Activated CD4-positive, alpha-beta T cell treated with anti-CD3 and anti-CD28 coated beads, Interleukin-2, amount 10 ng/mL, durations not matched to agents 24 days and 14 days (primary cell): ENCODE measurements at places on chromosomes 5 and 9.

DNA sequence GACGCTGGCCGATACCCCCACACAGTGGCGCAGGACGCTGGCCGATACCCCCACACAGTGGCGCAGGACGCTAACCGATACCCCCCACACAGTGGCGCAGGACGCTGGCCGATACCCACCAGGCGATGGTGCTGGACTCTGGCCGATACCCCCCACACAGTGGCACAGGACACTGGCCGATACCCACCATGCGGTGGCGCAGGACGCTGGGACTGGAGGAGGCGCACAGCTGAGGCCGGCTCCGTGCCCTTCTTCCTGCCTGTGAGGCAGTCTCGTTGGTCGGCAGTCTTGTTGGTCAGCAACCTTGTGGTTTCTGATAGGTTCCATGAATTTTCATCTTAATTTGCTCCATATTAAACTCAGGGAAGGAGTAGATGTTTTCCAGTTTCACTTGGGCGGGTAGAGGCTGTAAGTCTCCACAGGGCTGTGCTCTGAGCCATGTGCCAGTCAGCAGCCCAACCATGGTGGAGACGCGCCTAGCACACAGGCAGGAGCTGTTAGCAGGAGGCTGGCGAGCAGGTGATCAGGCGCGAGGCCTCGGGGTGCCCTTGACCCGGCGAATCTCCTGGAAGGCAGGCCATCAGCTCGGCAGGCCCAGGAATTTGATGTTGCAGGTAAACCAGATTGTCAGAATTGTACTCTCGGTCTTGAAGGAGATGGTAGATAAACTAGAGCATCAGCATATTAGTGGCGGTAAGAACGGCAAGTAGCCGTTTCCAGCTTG is 75.6 kb downstream of the EHMT1 start:
- no peak for DNase-seq

DNA sequence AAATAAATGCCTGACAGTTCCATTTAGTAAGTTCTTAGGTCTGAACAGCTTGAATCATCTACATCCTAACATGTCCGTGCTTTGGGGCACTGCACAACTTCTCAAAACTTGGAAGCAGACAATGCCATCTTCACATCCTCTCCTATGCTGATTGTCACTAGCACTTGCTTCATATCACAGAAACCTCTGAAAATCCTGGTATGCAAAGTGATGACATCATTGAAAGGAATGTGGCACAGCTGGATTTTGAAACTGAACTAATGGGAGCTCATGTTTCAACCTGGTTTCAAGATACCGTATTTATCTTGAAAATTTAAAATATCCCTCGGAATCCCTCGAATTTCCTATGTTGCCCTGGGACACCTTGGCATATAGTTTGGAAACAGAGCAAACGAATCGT is 490.2 kb upstream of the DAP start:
- DNase-seq, result no peak

DNA sequence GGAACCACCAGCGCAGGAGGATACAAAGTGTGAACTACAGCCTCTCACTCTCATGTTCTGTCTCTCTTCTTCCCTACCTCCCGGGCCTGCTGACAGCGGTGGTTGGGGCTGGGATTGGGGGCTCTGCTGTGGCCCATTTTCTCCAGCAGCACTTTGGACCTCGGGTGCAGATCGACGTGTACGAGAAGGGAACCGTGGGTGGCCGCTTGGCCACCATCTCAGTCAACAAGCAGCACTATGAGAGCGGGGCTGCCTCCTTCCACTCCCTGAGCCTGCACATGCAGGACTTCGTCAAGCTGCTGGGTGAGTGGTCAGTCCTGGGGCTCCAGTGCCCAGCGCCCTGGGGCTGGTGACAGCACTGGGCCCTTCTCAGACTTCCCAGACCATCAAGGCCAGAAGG is 4.7 kb downstream of the PCYOX1L start:
- DNase-seq, result no peak

DNA sequence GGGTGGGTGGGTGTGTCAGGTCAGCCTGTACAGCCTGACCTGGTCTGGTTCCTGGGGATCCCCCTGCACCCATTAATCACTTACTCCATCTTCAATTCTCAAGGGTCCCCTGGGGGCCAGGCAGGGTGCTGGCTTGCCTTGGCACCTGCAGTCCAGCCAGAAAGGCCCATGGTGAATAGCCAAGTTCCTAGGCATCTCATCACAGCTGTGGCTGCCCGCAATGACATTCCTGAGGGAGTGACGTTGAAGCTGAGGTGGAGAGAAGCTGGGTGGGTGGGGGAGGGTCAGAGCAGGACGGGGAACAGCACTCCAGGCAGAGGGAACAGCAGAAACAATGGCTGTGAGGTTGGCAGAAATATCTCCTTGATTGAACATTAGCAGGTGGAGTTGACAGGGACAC is 10.6 kb downstream of the HMCN2 start:
- no peak for DNase-seq

GRCh38 chr9:136231478-136232297 is 13.9 kb downstream of the QSOX2 start:
- DNase-seq, result peak; percentile 86

- DNase-seq, result no peak
These were observed 318.4 kb upstream of the PANK3 start for GRCh38 chr5:168897387-168898122.

- peak; percentile 60 for DNase-seq
These were observed 116.5 kb downstream of the GDNF start for GRCh38 chr5:37723162-37723961.

- DNase-seq, result peak; percentile 84
These were observed 10.7 kb upstream of the UBAC1 start for GRCh38 chr9:135971892-135972291.

- no peak for DNase-seq
These were observed 61.8 kb downstream of the C9 start for GRCh38 chr5:39302472-39302871.

DNA sequence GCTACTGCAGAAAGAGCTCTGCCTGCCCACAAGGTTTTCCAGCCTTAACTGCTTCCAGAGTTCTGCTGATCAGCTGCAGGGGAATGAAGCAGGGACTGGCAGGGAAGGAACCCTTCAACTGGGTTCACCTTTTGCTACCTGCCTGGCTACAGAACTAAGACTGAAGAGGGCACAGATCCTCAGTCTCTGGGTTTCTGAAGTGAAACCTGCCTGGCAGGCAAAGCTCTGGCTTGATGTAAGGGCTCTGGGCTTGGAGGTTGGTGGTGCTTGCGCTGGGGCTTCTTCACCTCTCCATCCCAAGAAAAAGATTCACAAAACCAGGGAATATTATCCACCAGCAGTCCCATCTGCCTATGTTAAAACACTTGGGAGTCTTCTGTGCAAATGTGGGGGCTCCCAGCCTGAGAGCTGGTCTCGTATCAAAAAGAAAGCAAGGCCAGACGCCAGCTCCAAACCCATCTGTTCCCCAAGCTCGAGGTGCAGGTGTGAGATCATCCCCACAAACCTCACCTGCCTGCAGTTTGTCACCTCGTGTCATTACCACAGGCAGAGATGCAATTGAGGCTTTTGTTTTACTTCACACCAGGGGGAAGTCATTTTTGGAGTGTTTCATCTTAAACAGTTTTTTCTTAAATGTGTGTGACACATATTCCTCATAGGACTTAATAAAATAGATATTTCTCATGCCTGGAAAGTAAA is 58.3 kb downstream of the BNC2 start:
- no peak for DNase-seq

- no peak for DNase-seq
These were observed 421 bp upstream of the DEPDC1B start for GRCh38 chr5:60700416-60700757.

GRCh38 chr5:32805971-32806638 is 95.0 kb downstream of the NPR3 start:
- DNase-seq, result no peak

DNA sequence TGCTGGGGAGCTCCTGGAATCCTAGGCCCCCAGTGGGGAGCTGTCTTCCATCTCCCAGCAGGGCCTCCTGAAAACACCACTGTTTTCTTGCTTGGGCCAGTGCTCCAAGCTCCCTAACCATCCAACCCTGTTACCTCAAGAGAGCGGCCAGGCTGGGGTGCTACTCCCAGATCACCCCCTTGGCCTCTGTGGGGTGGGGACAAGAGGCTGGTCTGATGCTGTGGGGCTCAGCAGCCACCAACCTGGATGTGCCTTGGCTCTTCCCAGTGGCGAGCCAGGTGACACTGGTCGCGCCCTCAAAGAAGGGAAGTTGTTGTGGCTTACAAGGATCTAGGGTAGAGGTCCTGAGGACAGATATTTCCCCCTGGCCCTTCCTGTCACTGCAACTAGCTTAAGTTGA is 49.0 kb downstream of the SECISBP2 start:
- no peak for DNase-seq

DNA sequence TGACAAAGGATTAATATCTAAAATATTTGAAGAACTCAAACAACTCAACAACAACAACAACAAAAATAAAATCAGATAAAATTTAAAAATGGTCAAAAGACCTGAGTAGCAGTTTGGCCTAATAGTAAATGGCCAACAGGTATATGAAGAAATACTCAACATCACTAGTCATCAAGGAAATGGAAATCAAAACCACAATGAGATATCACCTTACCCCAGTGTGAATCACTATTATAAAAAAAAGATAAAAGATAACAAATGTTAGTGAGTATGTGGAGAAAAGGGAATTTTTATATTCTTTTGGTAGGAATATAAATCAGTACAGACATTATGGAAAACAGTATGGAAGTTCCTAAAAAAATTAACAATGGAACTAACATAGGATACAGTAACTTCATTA is 247.9 kb upstream of the TRPC7 start:
- DNase-seq, result no peak

DNA sequence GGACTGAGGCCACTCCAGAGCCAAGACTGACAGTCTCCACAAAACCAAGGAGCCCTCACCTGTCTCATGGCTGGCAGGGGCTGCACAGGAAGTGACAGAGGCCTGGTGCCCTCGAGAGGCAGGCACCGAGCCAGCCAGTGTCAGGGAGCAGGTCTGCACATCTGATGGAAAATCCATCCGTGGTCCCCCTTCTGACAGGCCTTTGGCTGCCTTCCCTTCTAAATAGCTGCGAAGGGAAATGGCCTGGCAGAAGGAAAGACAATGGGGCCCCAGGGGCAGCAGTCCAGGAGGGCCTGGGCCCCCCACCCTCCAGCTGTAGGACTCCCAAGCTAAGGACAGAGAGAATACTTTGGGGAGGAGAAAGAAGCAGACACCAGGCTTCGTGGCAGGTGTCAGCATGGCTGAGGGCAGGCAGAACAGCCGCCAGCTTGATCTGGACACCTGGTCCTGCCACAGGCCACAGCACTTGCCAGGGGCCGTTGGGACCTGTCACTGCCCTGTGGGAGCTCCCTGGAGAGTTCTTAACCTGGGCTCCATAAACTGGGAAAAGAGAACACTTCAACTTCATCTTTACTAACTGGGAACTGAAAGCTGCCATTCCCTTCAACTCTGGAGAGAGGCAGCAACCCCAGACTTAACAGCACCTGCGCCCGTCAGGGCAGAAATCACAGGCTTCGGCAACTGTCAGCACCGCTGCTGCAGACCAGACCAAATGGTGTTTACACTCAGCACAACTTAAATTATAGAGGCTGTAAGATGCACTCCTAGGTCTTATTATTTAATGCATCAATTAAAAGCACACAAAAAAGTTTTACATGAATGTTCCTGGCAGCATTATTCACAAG is 22.0 kb downstream of the ADAMTS2 start:
- DNase-seq, result no peak

GRCh38 chr9:100066539-100066938 is 32.3 kb downstream of the ERP44 start:
- no peak for DNase-seq

DNA sequence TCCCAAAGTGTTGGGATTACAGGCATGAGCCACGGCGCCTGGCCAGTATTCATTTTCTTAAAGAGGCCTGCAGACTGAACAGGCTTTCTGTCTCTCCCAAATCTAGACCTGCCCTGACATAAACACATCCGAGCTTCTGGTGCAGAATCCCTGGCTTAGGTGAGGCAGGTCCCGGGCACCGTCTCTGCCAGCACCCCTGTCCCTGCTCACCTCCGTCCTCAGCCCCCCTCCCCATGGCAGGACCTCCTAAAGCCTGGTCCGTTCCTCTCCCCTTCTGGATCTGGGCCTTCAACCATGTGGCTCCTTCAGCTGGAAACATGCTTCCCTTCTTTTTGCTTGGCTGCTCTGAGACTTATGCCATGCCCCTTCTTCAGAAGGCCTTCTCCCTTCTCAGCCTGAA is 22.7 kb upstream of the RXRA start:
- no peak for DNase-seq

DNA sequence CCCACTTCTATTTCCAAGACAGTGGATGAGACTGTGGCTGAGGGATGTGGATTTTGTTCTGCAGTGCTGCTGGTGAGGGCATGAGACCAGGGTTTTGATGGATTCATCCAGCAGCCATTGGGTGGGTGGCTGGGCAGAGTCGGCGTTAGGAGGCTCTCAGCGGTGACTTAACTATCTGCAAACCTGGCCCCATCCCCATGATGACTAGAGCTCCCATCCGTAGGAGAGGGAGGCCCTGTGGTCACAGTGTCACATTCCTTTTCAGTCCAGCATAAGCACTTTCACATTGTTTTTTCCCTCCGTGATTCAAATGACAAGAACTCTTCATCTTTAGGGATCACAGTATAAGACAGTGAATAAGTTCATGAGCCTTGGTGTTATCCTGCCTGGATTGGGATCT is 60.4 kb upstream of the SPRY4 start:
- DNase-seq, result no peak

- DNase-seq, result no peak
These were observed 232.7 kb downstream of the CCDC171 start for GRCh38 chr9:15785584-15785983.

DNA sequence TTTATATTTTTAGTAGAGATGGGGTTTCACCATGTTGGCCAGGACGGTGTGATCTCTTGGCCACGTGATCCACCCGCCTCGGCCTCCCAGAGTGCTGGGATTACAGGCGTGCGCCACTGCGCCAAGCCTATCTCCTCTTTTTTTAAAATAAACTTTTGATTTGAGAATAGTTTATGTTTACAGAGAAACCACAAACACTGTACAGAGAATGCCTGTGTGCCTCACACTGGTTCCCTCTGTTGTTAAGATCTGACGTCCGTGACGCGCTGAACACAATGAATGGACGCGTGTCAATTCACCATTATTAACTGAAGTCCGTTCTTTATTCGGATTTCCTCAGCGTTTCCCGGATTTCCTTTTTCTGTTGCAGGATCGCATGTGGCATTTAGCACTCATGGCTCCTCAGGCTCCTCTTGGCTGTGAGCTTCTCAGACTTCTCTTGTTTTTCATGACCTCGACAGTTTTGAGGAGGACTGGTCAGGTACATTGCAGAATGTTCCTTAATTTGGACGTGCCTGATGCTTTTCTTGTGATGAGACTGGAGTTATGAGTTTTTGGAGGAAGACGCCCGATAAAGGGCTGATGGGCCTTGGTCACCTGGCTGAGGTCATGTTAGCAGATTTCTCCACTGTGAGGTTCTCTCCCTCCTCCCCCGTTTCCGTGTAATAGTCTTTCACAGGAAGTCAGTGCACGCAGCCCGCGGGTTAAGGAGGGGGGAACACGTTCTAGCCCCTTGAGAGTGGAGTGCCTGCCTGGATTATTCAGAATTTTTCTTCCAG is 69.6 kb downstream of the ANKRD33B start:
- peak; percentile 82 for DNase-seq

DNA sequence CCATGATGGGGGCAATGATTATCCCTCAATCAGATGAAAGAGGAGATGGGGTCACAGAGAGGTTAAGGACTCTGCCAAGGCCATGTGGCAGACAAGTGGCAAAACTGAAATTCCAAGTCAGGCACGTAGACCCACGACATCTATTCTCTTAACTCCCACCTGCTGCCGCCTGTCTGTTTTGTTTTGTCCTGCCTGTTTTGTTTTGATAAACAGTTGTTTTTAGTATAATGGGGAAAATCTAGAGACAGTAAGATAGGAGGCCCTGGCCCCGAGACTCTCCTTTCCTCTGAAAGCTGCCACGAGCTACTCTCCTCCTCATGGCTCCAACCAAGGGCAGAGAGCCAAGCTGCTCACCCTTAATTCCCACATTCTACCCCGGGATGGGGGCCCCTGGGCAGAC is 4.9 kb downstream of the FSTL4 start:
- DNase-seq, result peak; percentile 30
